ENCODE measurements at places on chromosomes 5 and 9. TPM values are rescaled to one million over a fixed set of nuclear protein-coding genes. Genes with fewer than 3 reads are reported as not detected.

GPR150 gene
- 0.66 TPM for total RNA-seq

IL31RA gene
- 3.3 TPM for total RNA-seq

SLC23A1 gene
- total RNA-seq, result not detected

DIRAS2 gene
- total RNA-seq, result 0.66 TPM

CETN3 gene
- total RNA-seq, result 7.6 TPM

SEMA6A gene
- 0.66 TPM for total RNA-seq

PCDH1 gene
- 0.33 TPM for total RNA-seq

C5orf58 gene
- total RNA-seq, result not detected

ALDOB gene
- not detected for total RNA-seq

TMC1 gene
- total RNA-seq, result not detected

FUBP3 gene
- total RNA-seq, result 43.0 TPM

MEGF10 gene
- total RNA-seq, result under 0.01 TPM

TSLP gene
- total RNA-seq, result 5.7 TPM

Measured in smooth muscle cell of trachea (primary cell).